ENCODE measurements at places on chromosomes 11 and 22.

DNA sequence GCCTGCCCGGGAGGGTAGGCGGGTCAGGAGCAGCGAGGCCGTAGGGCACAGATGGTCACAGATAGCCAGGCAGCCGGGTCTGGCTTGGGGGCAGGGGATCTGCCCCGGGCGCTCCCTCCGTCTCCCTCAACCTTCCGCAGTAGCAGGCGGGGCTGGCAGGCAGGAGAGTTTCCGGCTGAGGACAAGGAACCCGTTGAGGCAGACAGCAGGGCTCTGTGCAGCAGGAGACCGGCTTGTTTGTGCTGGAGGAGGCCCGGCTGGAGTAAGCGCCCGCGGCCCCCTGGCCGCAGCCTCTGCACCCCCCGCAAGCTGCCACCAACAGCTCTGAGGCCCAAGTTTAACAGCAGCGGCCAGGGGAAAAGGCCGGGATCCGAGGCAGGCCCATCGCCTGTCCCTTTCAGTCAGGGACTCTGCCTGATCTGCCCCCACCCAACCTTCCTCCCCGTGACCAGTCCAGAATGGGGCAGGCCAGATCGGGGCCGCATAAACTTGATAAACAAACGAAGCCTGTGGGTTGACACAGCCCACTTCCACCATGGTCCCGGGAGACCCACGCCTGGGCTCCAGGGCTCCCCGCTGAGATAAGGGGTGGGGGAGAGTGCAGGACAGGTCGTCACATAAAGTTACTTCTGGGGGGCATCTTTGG lies 13.6 kb downstream of the SCARF2 start:
- DNase-seq: no peak

- no peak for DNase-seq
Measured at GRCh38 chr11:80900265-80900664, 1459.4 kb upstream of the TENM4 start.

DNA sequence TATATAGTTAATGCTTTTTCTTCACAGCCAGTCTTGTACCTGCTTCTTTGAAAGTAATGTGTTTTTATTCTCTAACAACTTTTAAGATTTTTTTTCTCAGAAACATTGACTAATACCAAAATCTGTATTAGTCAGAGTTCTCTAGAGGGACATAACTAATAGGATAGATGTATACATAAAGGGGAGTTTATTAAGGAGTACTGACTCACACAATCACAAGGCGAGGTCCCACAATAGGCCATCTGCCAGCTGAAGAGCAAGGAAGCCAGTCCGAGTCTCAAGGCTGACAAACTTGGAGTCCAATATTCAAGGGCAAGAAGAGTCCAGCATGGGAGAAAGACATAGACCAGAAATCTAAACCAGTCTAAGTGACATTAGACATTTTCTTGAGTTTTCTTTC lies 140.0 kb downstream of the RAB38 start:
- no peak for DNase-seq

DNA sequence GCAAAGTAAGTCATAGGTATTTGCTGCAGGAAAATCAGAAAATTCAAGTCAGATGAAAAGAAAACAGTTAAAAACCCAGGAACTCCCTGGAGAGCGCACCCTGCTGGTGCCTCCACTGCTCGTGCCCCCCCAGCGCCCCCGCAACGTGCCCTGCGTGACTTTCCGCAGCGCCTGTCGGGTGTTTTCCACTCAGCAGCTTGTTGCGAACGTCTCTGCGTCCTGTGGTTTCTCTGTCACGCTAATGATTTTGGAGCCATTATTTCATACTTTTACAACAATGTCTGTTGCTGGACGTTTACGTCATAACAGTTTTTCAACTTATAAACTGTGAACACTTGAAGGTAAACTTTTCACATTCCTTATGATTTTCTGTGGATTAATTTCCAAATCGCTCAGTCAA lies 5.0 kb downstream of the CRELD2 start:
- DNase-seq: no peak

DNA sequence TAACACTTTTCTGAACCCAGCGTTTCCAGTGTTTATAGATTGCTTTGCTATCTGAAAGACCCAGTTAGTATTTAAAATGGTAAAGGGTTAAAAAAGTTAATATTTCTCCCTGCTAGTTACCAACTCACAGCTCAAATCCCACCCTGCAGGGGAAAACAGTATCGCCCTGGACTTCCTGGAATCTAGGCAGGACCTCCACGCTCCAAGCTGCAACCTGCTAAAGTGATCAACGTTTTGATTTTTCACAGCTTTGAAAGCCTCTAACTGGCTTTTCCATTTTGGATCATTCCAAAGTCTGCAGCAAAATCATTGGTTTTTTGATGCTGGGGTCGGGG lies 4.6 kb downstream of the FZD4 start:
- DNase-seq: no peak
